SHP77 treated with DMSO at 0.1 percent for 48 hours (cell line): ENCODE measurements at places on chromosomes 3 and 15.
A peak's percentile ranks its signal among the peaks of the same experiment; 100 is the strongest.

GRCh38 chr15:39357480-39358268 is 223.2 kb upstream of the THBS1 start:
- DNase-seq: no peak

GRCh38 chr3:191388823-191389222 is 58.5 kb upstream of the UTS2B start:
- no peak for DNase-seq

DNA sequence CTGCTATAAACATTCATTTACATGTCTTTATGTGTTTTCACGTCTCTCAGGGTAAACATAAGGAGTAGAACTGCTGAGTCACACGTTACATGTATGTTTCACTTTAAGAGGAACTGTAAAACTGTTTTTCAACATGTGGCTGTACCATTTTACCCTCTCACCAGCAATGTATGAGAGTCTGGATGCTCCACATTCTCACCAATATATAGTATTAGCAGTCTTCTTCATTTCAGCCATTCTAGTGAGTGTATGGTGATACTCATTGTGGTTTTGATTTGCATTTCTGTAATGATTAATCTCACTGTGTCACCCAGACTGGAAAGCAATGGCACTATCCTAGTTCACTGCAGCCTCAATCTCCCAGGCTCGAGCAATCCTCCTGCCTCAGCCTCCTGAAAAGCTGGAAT is 37.1 kb downstream of the PHC3 start:
- no peak for DNase-seq

- DNase-seq: no peak
Observed at GRCh38 chr3:20346369-20346768, 160.4 kb upstream of the SGO1 start.

GRCh38 chr15:98838387-98839259 is 169.0 kb downstream of the PGPEP1L start:
- no peak for DNase-seq

DNA sequence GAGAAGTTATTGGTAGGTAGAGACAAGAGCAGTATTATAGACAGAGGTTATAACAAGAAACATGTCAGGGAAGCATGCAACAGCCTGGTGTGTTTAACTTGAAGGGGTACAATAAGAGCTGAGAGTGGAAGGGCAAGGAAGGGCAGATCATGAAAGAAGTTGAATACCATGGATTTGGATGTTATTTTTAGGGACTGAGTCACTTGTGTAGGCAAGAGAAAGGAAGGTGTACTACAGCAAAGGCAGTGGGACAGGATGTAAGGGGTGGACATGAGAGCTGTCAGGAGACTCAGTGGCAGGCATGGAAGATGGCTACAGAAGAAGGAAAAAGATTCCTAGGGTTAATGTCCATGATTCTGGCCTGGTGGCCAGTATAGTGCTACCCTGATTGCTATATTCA is 66.4 kb downstream of the TFG start:
- no peak for DNase-seq

- DNase-seq: no peak
Observed at GRCh38 chr3:122576174-122576940, 1.1 kb upstream of the PARP15 start.

- DNase-seq: no peak
Observed at GRCh38 chr15:61685971-61686370, 374.3 kb downstream of the VPS13C start.

GRCh38 chr3:10772271-10773161 is 43.5 kb upstream of the SLC6A11 start:
- DNase-seq: no peak

DNA sequence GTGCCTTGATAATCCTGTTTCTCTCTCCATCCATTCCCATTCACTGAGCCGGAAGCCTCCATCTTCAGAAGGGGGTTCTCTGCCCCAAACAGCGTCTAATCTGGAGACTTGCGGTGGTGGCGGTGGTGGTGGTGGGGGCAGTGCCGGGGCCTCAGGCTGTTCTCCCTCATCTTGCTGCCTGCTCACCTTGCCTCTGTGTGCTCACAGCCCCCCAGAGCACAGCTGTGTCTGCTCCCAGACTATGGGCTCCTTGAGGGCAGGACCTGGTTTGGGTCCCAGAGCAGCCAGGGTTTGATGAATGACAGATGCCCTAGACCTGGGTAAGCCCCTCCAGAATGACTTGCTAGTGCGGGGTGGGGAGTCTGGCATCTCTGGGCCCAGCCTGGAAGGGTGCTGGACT is 430 bp upstream of the PSTPIP1 start:
- no peak for DNase-seq

- DNase-seq: no peak
Observed at GRCh38 chr15:27427276-27427675, 456.3 kb downstream of the GABRG3 start.

DNA sequence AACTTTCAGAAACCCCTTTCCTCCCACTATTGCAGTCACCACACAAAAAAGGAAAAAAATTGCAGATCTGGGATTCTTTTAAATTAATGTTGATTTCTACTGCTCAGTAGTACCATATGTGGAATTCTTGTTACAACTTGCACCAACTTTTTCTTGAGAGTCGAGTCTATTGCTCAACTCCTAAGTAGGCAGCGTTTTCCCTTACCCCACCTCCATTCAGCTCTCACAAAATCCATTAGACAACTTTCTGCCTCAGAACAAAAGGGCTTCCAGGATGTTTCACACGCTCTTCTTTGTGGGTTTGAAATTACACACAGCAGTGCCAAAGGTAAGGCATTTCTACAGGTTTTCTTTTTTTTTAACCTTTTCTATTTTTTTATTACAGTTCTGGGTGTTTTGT is 179.5 kb downstream of the ANXA2 start:
- DNase-seq: no peak

DNA sequence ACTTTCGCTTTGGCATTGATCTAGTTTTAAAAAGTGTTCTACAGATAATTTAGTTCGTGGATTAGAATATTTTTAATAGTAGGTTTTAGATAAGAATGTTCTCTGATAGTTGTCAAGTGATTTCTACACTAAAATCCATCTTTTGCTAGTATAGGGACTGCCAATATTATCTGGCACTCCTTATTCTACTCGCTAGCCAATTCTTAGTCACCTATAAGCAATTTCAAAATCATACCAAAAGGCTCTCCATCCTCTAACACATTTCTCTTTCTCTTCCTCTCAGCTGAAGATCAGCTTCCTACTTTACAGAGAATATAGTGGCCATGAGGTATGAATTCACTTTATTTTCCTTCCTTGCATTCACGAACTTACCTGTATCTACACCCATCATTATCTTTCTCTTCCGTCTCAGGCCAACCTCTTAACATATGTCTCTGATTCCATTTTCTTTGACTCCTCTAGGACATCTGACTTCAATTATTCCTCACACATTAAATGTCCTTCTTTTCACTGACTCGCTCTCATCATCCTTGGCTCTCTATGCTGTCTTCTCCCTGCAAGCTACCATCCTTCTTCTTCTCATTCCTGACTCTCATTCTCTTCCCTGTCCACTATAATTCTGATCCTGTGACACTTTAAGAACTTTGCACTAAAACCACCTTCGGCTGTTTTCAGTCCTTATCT is 35.5 kb downstream of the C3orf80 start:
- no peak for DNase-seq

GRCh38 chr15:31442699-31443111 is 116.1 kb downstream of the KLF13 start:
- peak; percentile 14 for DNase-seq

- DNase-seq: no peak
Observed at GRCh38 chr3:2543247-2543646, 444.6 kb downstream of the CNTN4 start.

- no peak for DNase-seq
Observed at GRCh38 chr15:66594836-66595235, 29.0 kb upstream of the LCTL start.

GRCh38 chr3:171556148-171556547 is 95.9 kb upstream of the TNIK start:
- no peak for DNase-seq

GRCh38 chr15:81097116-81097889 is 36.8 kb upstream of the CFAP161 start:
- DNase-seq: no peak

DNA sequence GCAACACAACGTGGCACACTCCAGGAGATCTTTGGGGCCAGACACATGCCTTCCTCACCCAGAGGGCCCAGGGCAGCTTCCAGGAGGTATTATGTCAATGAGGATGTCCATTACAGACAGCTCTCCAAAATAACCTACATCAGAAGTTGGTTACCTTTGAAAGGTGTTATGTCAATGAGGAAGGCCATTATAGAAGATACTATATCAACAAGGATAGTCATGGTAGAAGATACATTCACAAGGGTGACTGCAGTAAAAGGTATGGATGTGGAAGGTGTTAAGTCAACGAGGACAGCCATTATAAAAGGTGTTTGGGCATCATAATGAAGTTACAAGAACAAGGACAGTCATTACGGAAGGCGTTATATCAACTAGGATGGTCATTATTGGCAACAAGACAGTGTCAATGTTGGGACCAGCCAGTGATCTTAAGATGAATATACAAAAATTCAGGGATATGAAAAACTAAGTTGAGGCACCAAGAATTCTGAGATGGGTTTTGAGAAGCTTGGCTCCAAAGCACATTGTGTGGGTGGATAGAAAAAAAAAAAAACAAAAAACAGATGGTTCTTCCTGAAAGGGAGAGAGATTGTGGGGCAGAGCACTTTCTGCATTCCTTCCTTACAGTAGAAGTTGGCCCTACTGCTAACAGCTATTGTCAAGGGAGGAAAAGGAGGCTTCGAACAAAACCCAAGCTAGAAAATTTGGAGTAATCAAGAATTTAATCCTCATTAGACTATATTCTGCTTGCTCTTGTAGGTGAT is 11.2 kb downstream of the CDCP1 start:
- DNase-seq: no peak

GRCh38 chr15:72925661-72926060 is 126.6 kb upstream of the NEO1 start:
- no peak for DNase-seq

GRCh38 chr3:3260870-3261269 is 81.4 kb upstream of the CRBN start:
- DNase-seq: no peak
